ENCODE measurements at places on chromosomes 12 and 14.

DNA sequence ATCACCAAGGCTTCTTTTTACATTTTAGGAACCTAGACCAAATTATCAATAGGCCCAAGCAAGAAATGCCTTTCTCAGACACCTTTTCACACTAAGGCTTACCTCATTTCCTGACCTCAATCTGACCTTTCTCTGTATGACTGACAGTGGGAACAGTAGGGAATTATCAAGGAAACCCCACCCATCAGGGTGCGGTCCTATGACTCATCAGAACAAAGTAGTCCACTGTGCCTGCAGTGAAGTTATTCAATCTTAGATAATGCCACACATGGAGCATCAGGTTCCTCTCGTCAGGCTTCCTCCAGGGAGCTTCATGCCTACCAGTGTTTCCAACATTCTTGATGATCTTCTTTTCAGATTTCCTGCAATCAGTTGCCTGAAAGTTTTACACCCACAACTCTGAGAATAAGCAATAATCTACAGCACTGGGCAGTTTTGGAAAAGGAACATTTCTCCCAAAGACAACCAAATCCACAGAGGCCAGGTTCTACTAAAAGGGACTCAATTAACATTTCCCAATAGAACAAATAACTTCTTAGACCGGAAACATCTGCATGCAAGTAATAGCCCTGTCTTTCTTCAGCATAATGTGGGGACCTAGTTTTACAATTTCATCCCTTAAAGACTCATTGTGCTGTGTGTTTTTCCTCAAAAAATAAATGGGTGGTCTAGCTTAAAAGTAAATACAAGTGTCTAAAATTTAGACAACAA is 35.9 kb upstream of the TMTC2 start:
- no peak for DNase-seq

DNA sequence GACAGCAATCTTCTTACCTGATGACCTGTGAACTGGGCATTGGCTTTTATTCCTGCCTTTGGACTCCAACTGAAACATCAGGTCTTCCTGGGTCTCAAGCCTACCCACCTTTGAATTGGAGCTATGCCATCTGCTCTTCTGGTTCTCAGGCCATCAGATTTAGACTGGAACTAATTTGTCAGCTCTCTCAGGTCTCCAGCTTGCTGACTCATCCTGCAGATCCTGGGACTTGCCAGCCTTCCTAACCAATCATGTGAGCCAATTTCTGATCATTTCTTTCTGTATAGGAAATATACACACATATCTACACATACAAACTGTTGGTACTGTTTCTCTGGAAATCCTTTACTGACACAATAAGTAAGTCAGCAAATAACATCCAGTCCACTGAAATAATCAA is 65.3 kb upstream of the TSPAN8 start:
- DNase-seq = no peak

DNA sequence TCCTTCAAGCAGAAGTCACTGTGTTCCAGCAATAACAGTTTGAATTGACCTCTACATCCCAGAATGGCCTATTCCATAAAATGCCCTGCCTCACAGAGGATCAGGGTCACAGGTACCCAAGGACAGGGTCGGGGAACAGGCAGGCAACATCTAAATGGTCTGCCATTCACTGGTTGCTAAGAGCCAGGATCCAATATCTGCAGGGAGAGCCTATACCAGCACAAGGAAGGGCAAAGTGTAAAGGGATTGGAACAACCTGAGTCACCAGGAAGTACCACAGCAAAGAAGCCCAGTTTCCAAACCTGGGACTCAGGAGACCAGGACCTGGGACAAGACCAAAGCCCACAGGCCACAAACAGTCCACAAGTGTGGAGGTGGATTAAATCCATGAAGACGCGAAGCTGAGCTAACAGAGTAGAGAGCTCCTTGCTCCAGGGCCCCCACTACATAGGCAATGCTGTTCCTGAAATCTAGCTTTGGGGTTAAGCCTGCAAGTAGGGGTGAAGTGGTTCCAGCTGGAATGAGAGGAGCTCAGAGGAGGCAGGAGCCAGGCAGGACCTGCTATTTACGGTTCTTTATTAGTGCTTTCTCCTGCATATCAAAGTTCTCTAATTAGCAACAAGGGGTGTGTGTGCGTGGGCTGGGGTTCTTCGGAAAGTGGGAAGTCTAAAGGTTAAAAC is 274.3 kb downstream of the BCL11B start:
- DNase-seq = no peak

- DNase-seq = no peak
Measured at GRCh38 chr12:53963005-53963404, 8.3 kb downstream of the HOXC12 start.

DNA sequence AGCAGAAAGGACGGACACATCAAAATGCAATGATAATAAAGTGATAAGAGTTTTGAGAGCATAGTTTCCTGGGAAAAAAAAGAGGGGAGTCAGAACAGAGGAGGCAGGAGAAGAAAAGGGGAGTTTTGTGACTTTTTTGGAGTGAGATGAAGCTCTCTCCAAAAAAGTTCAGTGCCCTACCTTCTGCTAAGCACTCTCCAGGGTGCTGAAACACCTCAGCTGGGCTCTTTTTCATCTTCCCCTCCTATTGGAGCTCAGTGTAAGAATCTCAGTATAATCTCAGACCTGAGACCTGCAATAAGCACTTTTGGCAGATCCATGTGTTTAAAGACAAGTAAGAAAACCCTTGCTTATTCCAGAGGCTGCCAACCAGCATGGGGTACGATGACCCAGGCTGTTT is 58.9 kb upstream of the SRRM4 start:
- DNase-seq = no peak

DNA sequence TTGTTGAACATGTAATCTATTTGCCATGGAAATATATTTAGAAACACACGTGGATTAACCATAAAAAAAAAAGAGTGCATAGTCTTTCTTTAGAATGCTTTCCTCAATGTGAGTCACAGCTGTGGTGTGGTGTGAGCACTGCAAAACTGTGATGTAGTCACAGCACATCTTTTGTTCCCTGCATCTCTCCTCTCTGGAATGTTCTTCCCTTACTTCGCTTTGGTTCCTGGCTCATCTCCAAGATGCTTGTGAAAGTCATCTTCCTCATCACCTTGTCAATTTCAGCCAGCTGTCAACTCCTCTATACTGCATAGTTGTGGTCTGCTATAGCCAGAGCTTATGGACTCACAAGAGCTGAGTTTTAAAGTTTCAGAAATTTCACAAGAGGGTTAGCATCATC is 60.2 kb downstream of the STAB2 start:
- no peak for DNase-seq

DNA sequence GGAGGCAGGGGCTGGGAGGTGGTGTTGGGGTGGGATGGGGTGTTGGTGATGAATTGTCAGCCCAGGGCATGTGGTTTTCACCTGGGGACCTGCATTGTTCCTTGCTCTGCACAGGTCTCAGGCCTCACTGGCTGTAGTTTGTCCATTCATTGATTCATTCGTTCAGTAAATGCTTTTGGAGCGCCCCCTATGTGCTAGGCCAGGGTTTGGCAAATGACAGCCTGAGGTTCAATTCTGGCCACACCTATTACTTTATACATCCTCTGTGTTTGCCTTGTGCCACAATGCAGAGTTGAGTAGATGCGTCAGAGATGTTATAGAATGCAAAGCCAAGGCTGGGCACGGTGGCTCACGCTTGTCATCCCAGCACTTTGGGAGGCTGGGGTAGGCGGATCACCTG is 4.7 kb downstream of the ADCK1 start:
- DNase-seq = no peak

DNA sequence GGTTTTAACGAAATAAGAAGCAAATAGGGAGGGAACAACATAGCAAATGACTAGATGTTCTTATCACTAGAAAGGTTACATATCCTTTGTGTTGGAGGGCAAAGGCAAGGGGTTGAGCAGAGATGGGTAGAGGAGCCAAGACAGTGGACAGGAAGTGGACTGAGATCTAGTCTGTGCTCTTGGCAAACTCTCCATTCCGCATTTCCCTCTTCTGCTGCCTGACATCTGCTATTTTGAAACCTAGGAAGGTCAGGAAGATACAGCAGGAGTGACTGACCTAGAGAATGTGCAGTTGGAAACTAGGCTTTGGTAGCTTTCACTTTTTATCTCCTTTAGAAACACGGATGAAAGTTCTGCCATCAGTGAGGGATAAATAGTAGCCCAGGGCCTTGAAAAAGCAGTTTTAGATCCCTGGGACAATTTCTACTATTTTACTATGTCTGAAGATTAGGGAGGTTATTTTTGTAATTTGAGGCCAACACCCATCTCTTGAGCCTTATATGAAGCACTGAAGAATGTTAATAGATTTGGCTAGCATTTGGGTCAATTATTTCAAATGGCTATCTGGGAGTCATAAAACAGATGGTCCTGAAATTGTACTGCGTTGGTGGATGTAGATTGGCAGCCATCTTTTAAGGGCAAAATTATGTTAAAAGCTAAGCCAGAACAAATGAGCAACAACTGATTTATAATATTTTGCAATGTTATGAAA is 410.3 kb downstream of the PCNX1 start:
- no peak for DNase-seq
